Activated CD4-positive, alpha-beta T cell treated with anti-CD3 and anti-CD28 coated beads, Interleukin-2, Interleukin-4, amounts not matched to agents 100 ng/mL and 50 ng/mL, durations not matched to agents 16 hours and 8 hours (primary cell): ENCODE measurements at places on chromosomes 16 and 17.

GRCh38 chr17:17494870-17495535 is 1.2 kb downstream of the RASD1 start:
- no peak for DNase-seq

DNA sequence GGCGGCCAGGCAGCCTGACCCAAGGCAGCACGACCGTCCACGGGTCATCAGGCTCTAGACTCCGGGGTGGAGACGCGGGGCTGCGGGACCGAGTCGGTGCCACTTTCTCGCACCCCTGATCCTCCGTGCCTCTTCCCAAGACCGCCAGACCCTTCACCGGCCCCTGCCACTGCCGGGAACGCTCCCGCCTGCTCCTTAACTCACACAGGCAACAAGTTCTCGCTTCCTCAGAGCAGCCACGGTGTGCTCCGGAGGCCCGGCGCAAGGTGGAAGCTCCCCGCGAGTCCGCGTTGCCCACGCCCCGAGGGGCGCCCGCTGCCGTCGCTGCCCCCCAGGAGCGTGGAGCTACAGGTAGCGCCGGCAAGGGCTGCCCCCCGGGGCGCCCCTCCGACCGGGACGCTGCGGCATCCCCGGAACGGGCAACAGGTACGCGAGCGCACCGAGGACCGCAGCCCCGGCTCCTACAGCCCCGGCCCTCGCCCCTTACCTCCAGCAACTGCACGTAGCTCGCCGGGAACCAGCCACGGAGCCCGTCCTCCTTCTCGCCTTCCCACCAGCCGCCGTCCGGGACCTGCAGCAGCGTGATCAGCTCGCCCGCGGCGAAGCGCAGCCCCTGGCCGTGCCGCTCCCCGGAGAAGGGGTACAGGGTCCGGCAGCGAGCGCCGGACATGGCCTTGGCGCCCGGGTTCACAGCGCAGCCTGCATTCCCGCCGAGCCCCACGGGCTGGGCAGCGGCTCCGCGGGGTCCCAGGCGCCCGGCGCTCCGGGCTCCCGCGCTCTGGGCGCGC is 491 bp downstream of the GAS7 start:
- DNase-seq, result no peak

- no peak for DNase-seq
These were observed 48.3 kb downstream of the KATNIP start for GRCh38 chr16:27598220-27598619.

DNA sequence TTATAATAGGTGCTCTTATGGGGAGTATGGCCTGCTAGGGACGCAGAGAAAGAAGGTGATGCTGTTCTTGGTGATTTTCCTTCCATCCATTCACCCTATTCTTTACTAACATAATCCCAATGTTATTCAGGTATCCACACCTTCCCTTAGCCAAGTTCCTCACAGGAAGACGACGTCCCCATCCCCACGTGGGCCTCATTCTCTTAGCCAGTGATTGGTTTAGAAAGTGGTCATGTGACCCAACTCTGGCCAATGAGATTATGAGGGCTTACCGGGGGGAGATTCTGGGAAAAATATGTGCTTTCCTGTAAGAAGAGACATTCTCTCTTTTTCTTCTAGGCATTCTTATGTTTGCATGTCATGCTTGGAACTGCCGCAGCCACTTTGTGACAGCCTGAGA is 474.7 kb downstream of the HAPSTR1 start:
- no peak for DNase-seq

DNA sequence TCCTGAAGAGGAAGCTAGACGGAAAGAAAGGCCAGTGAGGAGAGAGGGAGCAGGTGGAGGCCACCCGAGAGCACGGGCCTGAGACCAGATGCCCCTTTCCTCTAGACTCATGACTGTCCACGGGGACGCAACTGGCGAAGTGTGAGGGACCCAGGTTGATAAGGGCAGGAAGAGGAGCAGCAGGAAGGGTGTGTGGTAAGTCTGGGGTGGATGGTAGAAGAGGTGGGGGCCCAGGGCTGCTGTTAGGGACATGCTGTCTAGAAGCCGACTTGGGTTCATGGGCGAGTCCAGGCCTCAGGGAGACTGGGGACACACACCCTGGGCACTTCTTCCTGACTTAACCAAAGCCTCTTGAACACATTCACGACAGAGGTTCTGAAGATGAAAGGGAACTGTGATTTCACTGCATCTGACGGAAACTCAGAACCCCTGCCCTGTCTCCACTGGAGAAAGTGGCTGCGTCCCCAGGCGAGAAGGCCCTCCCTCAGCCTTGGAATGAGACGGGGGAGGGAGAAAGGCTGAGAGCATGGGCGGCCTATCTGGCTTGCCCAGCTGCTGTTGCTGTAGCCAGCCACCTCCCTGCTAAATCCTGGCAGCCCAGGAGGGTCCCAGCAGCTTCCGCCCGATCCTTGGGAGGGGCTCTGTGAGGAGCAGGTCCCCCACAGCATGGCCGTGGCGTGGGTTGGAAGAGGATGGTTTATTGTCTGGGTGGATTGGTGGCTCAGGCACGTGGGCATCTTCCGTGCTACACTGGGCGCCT is 6.0 kb downstream of the HIC1 start:
- DNase-seq, result no peak

- no peak for DNase-seq
These were observed 1.3 kb upstream of the GJC1 start for GRCh38 chr17:44831371-44831770.

DNA sequence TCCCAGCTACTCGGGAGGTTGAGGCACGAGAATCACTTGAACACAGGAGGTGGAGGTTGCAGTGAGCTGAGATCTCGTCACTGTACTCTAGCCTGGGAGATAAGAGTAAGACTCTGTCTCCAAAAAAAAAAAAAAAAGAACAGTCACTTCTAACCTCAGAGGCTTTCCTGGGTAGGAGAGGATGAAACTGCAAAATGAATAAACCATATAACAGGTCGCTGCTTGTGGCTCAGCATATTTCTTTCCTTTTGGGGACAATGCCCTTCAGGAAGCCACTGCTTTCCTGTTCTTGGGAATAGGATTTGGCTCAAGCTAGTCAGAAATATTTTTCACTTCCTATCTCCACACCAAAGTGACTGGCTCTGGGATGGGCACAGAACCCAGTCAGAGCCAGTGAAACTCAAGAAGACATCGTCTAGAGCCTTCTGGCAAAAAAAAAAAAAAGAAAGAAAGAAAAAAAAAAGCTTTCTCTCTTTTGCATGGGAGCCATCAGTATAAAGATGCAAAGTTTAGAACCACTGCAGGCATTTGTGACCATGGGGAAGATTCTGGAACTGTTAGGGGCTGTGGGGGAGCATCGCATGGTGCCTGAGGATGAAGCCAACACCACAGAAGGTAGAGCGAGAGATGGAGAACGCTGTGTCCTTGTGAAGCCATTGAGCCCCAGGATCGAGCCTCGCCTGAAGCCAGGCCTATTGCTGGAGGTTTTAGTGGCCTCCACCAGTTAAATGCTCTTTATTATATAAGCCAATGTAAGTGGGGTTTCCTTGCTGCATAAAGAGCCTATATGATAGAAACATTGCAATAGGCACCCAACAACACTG is 71.8 kb upstream of the MRTFB start:
- no peak for DNase-seq

GRCh38 chr17:58968426-58969061 is 138.1 kb downstream of the TRIM37 start:
- DNase-seq, result peak; percentile 12

- DNase-seq, result no peak
These were observed 28.7 kb downstream of the ARL4D start for GRCh38 chr17:43427362-43428043.

DNA sequence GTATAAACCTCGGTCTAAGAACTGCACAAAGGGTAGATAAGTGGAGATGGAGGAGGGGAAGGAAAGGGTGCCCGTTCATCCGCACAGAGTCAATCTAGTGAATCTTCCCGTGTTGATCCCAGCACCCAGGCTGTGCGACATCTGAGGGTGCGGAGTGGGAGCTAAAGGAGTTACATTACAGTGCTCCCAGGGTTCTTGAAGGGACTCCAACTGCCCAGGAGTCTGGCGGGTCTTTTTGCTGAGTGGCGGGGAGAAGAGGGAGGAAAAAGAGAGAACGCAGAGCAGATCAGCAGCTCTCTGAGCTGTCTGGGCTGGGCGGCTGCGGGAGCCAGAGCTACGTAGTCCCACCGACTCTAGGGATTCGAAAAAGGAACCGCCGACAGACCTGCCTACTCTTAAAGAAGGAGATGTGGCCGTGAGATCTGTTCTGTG is 1.6 kb upstream of the CA10 start:
- DNase-seq, result no peak

- no peak for DNase-seq
These were observed 60.5 kb downstream of the AMFR start for GRCh38 chr16:56364865-56365264.

- DNase-seq, result no peak
These were observed 150.0 kb downstream of the MSI2 start for GRCh38 chr17:57406131-57406980.

GRCh38 chr17:77558846-77559626 is 399.5 kb upstream of the TNRC6C start:
- DNase-seq, result no peak

DNA sequence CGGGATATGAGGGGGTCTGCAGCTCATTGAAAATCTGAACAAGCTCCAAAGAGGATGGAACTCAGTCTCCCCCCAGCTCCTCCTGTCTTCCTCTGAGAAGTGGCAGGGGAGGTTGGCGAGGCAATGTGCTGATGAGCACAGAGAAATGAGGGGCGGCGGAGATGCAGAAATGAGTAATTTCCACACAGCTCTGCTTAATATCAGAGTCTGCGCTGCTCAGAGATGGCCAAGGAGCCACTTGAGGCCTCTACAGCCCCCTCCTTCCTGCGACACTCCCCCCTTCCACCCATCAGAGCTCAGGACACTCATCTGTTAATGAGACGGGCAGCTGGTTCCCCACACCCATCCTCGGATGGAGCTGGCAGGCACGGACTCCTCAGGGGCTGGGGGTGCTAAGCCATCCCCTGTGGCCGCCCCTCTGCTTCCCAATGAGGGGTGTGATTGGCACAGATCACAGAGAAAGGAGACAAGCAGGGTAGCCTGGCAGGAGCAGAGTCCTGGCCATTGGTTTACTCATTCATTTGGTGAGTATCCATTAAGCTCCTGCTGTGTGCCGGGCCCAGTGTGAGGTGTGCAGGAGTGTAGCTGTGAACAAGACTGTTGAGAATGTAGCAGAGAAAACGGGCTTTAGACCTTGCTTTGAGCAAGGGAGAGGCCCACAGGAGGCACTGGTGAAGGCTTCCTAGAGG is 12.7 kb upstream of the CRHR1 start:
- DNase-seq, result no peak

- DNase-seq, result no peak
These were observed 29.6 kb downstream of the SGSM2 start for GRCh38 chr17:2366747-2367494.

- DNase-seq, result no peak
These were observed 265.0 kb downstream of the PHKB start for GRCh38 chr16:47726031-47726675.

DNA sequence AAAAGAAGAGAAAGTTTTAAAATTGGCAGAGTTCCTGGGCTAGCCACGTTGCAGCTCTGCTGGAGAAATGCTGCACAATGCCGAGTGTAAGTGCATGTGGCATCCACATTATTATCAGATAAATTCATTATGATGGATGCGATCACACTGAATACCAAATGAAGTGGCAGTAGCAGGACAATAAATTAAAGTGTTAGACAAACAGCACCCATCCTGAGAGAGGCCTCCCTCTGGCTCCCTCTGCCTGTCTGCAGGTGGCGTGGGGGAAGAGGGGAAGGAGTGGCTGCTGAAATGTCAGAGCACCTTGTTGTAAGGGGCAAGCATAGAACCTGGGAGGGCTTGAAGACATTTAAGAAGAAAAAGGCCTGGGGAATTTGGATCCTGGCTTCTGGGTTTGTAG is 324.1 kb downstream of the HAPSTR1 start:
- DNase-seq, result no peak

- DNase-seq, result no peak
These were observed 10.2 kb upstream of the TXNDC11 start for GRCh38 chr16:11752856-11753255.

DNA sequence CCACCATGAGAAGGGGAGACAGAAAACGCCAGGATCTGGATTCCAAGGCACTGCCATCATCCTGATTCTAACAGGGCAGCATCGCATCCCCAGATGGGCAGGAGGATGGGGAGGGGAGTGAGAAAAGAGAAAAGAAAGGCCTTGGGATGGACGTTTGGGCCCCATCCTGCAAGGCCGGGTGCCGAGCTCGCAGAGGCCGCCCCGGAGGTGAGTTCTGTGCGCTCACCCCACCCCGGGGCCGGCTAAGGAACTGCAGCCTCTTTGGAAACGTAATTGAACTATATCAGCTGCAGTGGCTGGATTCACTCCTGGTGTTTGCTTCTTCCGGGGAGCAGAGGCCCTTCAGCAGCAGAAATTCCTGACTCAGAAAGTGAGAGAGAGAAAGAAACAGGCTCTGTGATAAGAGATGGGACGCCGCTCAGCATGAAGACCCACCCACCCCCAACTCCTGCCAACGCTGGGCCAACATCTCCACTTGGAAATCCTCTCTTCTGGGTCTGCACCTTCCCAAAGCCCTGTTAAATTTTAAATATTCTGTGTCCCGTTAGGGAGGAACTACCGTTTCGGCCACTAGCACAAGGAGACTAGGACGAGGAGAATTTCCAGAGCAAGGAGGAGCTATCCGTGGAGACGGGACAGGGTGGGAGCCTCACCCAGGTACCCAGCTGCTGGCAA is 8.5 kb upstream of the SSTR2 start:
- peak; percentile 60 for DNase-seq

DNA sequence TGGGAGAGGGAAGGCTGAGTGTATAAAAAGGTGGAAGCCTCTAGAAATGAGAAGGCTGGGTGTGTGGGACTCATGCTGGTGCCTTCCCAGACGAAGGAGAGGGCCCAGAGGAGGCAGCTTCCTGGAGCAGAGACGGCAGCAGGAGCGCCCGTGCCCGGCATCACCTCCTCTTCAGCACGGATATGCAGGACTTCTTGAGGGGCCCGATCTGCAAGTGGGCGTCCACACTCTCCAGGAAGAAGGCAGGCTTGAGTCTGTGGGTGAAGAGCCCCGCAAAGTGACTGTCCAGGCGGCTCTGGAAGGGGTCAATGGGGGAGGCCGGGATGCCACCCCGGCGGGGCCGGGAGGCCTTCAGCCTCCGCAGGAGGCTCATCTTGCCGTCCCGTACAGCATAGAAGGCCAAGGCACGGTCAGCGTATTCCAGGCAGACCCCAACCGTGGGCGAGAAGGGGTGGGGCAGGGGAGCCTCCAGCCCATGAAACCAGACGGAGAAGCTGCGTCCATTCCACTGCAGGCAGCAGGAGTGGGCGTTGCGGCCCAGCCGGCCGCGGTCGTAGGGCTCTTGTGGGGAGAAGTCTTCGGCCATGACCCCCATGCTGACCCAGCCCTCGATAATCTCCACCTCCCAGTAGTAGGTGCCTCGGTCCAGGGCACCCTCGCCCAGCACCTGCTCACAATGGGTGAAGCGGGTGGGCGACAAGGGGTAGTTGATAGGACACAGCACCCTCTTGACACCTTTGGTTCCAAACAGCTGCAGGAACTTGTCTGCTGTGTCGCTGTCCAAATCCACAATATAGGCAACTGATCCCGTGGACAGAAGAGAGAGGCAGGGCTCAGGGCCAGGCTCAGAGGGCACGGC is 3.8 kb downstream of the TRIM47 start:
- DNase-seq, result no peak

DNA sequence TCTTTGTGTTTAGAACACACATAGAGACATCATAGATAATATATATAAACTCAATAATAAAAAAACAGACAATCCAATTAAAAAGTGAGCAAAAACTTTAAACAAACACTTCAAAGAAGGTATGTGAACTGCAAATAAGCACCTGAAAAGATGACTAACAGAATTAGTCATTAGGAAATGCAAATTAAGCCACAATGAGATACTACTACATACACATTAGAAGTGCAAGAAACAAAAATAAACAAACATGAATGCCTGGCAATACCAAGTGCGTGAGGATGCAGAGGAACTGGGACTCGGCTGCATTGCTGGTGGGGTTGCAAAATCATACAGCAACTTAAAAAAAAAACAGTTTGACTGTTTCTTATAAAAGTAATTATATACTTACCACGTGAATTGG is 799.0 kb downstream of the KCNJ2 start:
- no peak for DNase-seq
